ENCODE measurements at places on chromosomes 2 and 18.

GRCh38 chr2:142803158-142803557 lies 74.3 kb upstream of the KYNU start:
- DNase-seq: no peak

DNA sequence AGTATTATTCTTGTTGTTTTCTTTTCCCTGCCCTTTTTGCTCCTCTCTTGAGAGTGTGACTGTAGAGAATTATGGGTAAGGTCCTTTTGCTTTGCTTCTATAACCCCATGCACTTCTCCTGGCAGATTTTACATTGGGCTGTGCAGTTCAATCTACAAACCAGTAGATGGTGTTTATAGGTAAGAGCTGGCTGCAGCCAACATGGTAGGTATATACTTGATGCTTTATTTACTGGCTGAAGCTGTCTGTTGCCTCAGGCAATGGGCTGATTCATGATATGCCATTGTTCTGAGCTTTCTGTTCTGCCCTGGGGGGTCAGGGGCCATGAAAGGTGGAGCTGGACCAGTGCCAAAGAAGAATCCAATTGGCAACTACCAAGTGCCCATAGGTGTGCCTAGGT lies 48.3 kb upstream of the MYL1 start:
- no peak for DNase-seq

GRCh38 chr18:65761636-65762295 lies 11.0 kb downstream of the CDH7 start:
- no peak for DNase-seq

- DNase-seq: no peak
Measured at GRCh38 chr18:67639872-67640271, 123.4 kb upstream of the DSEL start.

- no peak for DNase-seq
Measured at GRCh38 chr2:71827524-71827901, 320.1 kb downstream of the CYP26B1 start.

Measured in activated CD8-positive, alpha-beta memory T cell treated with anti-CD3 and anti-CD28 coated beads for 24 hours (primary cell).